Stimulated activated CD4-positive, alpha-beta T cell treated with anti-CD3 and anti-CD28 coated beads, Interleukin-2, amount 100 ng/mL, for 4 hours (primary cell): ENCODE measurements at places on chromosomes 7 and 10.

GRCh38 chr7:90560730-90561129, 35.4 kb upstream of the CDK14 start:
- no peak for DNase-seq

DNA sequence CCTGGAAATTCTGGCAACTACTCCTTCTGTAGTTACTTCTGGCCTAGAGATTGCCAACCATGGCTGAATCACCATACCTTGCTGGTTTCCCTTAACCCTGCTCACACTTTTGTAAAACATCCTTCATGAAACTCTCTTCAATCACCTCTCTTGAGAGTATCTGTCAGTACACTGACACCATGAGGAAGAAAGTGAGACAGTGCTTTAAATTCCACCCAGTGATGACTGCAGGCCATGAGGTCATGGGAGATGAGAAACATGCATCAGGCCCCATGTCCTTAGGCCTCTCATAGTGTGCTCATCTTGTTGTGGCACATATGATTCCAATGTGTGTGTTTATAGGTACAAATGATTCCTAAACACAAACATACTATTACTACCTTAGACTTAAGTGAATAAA, 24.6 kb upstream of the NAMPT start:
- DNase-seq, result no peak

GRCh38 chr10:6713120-6713519, 133.0 kb upstream of the PRKCQ start:
- DNase-seq, result no peak

DNA sequence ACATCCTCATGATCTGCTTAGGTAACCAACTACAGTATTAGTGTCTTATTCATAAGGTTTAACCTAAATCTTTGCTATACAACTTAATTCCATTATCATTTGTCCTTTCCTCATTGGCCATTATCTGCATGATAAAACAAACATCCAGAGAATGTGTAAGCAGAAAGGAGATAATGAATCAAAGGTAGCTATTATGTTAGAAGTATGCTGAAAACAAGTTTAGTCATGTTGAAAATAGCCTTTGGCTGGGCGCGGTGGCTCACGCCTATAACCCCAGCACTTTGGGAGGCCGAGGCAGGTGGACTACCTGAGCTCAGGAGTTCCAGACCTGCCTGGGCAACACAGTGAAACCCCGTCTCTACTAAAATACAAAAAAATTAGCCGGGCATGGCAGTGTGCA, 78.2 kb downstream of the NT5C2 start:
- no peak for DNase-seq

DNA sequence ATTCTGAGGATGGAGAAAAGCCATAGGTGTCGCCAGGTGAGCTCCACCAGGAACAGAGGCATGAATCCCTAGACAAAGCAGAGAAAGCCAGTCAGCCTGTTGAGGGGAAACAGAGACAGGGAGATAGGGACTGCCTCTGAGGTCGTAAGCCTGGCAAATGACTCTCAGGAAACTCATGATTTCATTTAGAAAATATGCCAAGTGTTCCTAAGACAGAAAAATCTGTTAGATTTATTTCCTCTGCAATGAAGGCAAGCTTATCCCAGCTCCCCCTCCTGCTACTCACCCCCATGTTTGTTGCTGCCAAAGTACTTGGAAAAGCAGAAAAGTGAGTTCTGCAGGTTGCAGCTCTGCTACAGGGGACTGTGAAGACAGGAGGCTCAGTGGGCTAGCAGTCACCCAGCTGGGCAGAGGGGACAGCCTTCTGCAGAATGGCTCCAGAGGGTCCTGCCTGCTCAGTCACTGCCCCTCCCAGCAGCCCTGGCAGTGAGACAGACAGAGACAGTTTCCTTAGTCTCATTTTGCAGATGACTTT, 184.3 kb downstream of the ADRA2A start:
- DNase-seq, result no peak

- no peak for DNase-seq
These were observed 203.1 kb upstream of the AUTS2 start for GRCh38 chr7:69395061-69395714.

- no peak for DNase-seq
These were observed 69.3 kb downstream of the OSBPL3 start for GRCh38 chr7:24910551-24911212.

- no peak for DNase-seq
These were observed 10.9 kb upstream of the AP5Z1 start for GRCh38 chr7:4764402-4765007.

GRCh38 chr7:24883622-24884013, 96.4 kb downstream of the OSBPL3 start:
- DNase-seq, result no peak

- DNase-seq, result no peak
These were observed 3.2 kb downstream of the HHEX start for GRCh38 chr10:92692697-92693533.

DNA sequence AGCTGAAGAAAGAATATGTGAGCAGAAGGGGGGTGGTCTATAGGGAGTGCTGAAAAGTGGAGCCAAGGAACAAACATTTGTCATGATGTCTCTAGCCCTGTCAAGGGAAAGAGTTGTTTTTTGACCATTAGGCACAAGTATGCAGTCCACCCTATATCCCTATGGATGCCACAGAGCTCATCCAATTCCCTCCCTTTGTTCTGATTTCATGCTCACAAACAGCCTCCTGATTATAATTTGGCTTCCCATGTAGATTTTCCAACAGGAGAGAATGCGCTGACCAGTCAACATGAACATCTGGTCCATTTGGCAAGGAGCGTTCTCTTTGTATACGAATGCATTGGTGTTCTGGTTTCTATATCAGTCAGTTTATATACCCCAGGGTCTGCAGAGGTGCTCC, 12.1 kb upstream of the CEP41 start:
- DNase-seq, result no peak

GRCh38 chr10:22833781-22834180, 94.1 kb upstream of the ARMC3 start:
- DNase-seq, result no peak

GRCh38 chr7:100247152-100247757, 27.5 kb downstream of the PVRIG start:
- DNase-seq, result no peak

DNA sequence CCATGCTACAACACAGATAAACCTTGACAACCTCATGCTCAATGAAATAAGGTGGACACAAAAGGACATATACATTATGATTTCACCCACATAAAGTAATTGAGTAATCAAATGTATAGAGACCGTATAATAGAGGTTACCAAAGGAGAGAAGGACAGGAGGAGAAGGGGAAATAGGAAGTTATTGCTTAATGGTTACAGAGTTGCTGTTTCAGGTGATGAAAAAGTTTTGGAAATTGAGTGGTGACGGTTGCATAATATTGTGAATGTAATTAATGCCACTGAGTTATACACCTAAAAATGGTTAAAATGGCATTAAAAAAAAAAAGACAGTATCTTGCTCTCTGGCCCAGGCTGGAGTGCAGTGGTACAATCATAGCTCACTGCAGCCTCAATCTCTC, 1.5 kb upstream of the OGDH start:
- DNase-seq, result no peak

- no peak for DNase-seq
These were observed 1.1 kb downstream of the EGFR start for GRCh38 chr7:55019691-55020465.

DNA sequence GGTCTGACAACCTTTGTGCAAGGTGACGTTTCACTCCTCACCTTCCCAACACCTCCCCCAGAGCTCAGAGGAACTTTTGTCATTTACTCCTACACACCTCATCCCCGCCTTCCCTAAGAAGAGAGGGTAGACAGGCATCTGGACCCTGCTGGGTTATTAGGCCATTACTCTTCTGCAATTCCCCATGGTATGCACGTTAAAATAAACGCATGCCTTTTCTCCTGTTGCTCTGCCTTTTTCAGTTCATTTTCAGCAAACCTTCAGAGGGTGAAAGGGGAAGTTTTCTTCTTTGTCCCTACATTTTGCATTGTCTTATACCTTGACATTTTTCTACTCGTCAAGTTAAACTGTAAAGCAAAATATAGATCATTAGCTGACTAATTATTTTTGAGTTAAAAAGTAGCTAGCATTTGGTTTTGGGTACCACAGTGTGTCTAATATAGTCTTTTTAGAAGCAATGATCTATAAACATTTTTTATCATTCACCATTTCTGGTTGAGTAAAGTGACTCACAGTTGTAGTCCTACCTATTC, 10.5 kb upstream of the EDRF1 start:
- no peak for DNase-seq

GRCh38 chr7:97858221-97858620, 14.0 kb downstream of the ASNS start:
- no peak for DNase-seq
